ENCODE measurements at places on chromosomes 7 and 10. TPM values are rescaled to one million over a fixed set of nuclear protein-coding genes. Genes with fewer than 3 reads are reported as not detected.

The SYT15B gene
- 0.43 TPM for total RNA-seq

The ZNF239 gene
- total RNA-seq = 0.85 TPM

The IFIT5 gene
- 23.6 TPM for total RNA-seq

The MTERF1 gene
- total RNA-seq = 20.0 TPM

The MMS19 gene
- 61.7 TPM for total RNA-seq

The RBP4 gene
- total RNA-seq = not detected

The ZP3 gene
- total RNA-seq = 1.9 TPM

The LLCFC1 gene
- not detected for total RNA-seq

The LGI1 gene
- not detected for total RNA-seq

The GPR85 gene
- not detected for total RNA-seq

DNA sequence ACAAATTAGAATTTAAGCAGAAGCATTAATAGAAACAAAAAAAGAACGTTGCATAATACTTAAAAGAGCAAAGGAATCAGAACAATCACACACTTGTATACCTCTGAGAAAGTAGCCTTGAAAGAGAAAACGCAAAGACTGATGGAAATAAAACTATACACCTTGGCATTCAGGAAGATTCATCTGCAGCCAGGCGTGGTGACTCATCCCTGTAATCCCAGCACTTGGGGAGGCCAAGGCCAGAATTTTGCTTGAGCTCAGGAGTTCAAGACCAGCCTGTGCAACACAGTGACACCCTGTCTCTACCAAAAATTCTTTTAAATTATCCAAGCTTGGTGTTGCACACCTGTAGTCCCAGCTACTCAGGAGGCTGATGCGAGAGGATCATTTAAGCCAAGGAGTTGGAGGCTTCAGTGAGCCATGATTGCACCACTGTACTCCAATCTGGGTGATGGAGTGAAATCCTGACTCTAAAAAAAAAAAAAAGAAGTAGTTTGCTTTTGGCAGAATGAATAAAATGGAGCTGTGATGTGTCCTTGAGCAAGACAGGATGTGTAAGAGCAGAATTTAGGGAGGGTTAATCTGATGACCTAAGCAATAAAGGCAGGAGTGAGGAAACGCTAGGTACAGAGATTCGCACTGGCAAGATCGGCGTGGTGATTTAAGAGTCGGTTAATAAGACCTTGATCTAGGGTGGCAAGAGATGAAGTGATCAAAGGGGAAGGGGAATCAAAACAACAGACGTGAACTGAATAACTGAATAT, 75.8 kb upstream of the NRP1 start:
- no peaks in the 10 kb centered on the region for H3K4me1 ChIP-seq
- H3K4me3 ChIP-seq = no peak overlapping the region
- no peak for DNase-seq
- no peaks in the 10 kb centered on the region for H3K27me3 ChIP-seq
- H3K36me3 ChIP-seq = no peaks in the 10 kb centered on the region

DNA sequence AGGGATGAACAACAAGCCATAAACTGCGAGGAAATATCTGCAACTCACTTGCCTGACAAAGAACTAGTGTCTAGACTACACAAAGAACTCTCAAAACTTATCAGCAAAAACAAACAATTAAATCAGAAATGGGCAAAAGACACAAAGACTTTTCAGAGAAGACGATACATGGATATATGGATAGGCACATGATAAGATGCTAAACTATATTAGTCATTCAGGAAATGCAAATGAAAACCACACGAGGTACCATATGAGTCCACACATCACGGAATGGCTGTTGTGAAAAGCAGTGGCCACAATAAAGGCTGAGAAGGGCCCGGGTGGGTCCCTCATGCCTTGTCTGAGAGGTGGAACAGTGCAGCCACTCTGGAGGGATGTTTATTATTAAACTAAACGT, 267.8 kb downstream of the WDR37 start:
- no peak for DNase-seq
- H3K27ac ChIP-seq = no peak overlapping the region
- no peak overlapping the region for H3K4me3 ChIP-seq
- no peaks in the 10 kb centered on the region for H3K36me3 ChIP-seq
- no peaks in the 10 kb centered on the region for H3K4me1 ChIP-seq

GRCh38 chr10:28177944-28178637, 124.8 kb downstream of the MPP7 start:
- peak overlapping the region; percentile 24 for H3K4me3 ChIP-seq
- H3K36me3 ChIP-seq = no peaks in the 10 kb centered on the region
- DNase-seq = peak; percentile 60
- H3K27me3 ChIP-seq = no peaks in the 10 kb centered on the region

DNA sequence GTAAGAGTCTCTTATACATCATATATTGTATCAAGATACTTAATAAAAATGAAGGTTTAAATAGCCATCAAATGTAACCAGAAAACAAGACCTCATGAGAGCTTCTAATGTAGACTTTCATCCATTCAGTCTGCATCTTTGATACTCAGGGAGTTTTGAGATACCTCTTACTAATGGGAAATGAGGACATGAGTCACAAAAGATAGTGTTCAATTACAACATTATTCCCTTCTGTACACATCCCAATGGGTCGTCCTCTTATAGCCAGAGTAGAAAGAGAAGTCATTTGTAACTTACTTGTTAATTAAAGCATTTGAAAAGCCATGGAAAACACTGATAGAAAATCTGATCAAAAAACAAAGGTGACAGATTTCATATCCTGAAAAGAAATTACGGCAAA, 19.4 kb downstream of the SHTN1 start:
- no peak overlapping the region for H3K4me3 ChIP-seq
- H3K4me1 ChIP-seq = no peaks in the 10 kb centered on the region
- no peak overlapping the region for H3K27ac ChIP-seq
- H3K27me3 ChIP-seq = no peaks in the 10 kb centered on the region
- no peaks in the 10 kb centered on the region for H3K36me3 ChIP-seq

GRCh38 chr7:31475368-31475767, 38.5 kb upstream of the ITPRID1 start:
- DNase-seq = no peak
- H3K27ac ChIP-seq = no peak overlapping the region
- H3K27me3 ChIP-seq = no peaks in the 10 kb centered on the region
- no peaks in the 10 kb centered on the region for H3K36me3 ChIP-seq
- H3K4me1 ChIP-seq = no peaks in the 10 kb centered on the region
- H3K4me3 ChIP-seq = no peak overlapping the region

- no peaks in the 10 kb centered on the region for H3K36me3 ChIP-seq
- H3K4me1 ChIP-seq = peaks cover 9% of the 10 kb centered on the region
- peak; percentile 61 for DNase-seq
- H3K27ac ChIP-seq = no peak overlapping the region
- no peak overlapping the region for H3K4me3 ChIP-seq
These were observed 67.9 kb upstream of the PDZD8 start for GRCh38 chr10:117442944-117443685.

GRCh38 chr10:94439275-94439861, 37.0 kb downstream of the TBC1D12 start:
- no peak for DNase-seq
- H3K4me3 ChIP-seq = no peak overlapping the region
- no peaks in the 10 kb centered on the region for H3K4me1 ChIP-seq
- no peaks in the 10 kb centered on the region for H3K27me3 ChIP-seq
- no peak overlapping the region for H3K27ac ChIP-seq

- no peak overlapping the region for H3K4me3 ChIP-seq
- H3K36me3 ChIP-seq = peaks cover 34% of the 10 kb centered on the region
- no peaks in the 10 kb centered on the region for H3K4me1 ChIP-seq
These were observed 16.5 kb downstream of the DENND11 start for GRCh38 chr7:141685285-141686023.

DNA sequence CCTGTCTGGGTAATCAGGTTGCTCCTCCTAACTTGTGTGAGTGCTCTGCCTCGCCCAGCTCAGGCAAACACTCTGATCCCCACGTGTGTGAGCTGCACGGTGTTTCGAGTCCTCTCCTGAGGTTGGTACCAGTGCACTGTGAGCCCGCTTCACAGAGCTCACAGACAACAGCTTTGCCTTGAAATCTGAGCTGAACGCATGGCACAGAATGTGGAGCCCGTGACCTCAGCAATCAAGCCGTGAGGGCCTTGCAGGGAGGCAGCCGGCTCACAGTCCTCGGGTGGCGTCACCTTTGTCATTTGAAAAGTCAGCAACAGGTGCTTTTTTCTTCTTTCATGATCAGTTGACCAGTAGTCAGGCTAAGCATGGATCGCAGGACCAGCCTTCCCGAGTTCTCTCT, 60.2 kb upstream of the ADGRA1 start:
- no peak for DNase-seq
- H3K4me1 ChIP-seq = peaks cover 2% of the 10 kb centered on the region
- no peak overlapping the region for H3K27ac ChIP-seq
- no peak overlapping the region for H3K4me3 ChIP-seq
- H3K36me3 ChIP-seq = no peaks in the 10 kb centered on the region
- H3K27me3 ChIP-seq = peaks cover 4% of the 10 kb centered on the region

DNA sequence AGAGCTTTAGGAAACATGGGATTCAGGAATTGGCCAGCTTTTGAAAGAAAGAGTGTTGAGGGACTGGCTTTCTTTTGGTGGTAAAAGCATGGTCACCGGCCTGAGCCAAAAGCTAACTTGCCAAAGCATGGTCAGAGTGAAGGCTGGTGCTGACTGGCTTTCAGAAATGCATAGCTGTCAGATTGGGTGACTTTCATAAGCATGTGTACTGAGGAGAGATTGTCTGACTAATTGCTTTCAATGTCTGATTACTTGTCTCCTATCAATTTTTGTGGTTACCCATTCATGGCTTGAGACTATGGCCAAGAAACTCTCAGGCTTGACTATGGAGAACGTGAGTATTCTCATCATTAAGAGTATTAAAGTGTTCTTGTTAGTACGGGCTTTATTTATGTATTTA, 28.2 kb downstream of the ZNF25 start:
- no peaks in the 10 kb centered on the region for H3K4me1 ChIP-seq
- H3K4me3 ChIP-seq = no peak overlapping the region
- H3K27me3 ChIP-seq = no peaks in the 10 kb centered on the region
- no peak for DNase-seq
- peaks cover 26% of the 10 kb centered on the region for H3K36me3 ChIP-seq
- no peak overlapping the region for H3K27ac ChIP-seq

DNA sequence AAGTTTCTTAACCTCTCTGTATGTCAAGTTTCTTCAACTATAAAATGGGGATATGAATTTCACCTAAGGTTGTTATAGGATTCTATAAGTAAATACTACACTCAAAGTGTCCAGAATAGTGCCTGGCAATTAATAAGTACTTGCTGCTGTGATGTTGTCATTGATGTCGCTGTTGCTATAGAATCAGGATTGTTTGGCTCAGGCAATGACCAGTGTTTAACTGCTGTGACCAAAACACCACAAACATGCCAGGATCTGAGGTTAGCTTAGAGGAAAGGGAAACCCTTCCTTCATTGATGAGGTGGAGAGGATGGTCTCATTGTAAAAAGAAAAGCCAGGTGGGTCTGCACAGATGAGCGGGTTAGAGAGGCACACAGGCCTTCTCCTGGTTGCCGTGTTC, 223.1 kb upstream of the INHBA start:
- no peaks in the 10 kb centered on the region for H3K4me1 ChIP-seq
- H3K27ac ChIP-seq = no peak overlapping the region
- no peaks in the 10 kb centered on the region for H3K27me3 ChIP-seq
- DNase-seq = no peak

- H3K4me3 ChIP-seq = no peak overlapping the region
- peaks cover 15% of the 10 kb centered on the region for H3K4me1 ChIP-seq
- H3K27me3 ChIP-seq = peaks cover 20% of the 10 kb centered on the region
- peak; percentile 13 for DNase-seq
- H3K27ac ChIP-seq = no peak overlapping the region
- H3K36me3 ChIP-seq = no peaks in the 10 kb centered on the region
These were observed 3.1 kb downstream of the RASGEF1A start for GRCh38 chr10:43263551-43264343.

DNA sequence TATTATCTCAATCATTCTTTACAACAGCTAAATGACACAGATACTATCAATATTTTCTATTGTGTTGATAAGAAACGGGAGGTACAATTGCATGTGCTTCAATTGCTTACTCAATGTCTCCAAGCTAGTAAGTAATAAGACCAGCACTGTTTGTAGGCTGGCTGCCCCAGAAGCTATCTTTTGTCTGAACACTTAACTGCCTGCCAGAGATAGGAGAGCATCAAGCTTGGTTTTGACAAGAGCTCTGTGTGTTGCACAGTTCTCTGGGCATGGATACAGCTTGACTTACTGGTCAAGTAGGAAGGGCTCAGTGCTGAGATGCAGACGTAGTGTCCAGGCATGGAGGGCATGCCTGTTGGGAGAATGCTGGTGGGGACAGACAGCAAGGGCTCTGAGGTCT, 26.3 kb upstream of the CAPZA2 start:
- no peaks in the 10 kb centered on the region for H3K27me3 ChIP-seq
- H3K4me3 ChIP-seq = no peak overlapping the region
- H3K4me1 ChIP-seq = no peaks in the 10 kb centered on the region
- H3K36me3 ChIP-seq = no peaks in the 10 kb centered on the region
- DNase-seq = no peak
- no peak overlapping the region for H3K27ac ChIP-seq

DNA sequence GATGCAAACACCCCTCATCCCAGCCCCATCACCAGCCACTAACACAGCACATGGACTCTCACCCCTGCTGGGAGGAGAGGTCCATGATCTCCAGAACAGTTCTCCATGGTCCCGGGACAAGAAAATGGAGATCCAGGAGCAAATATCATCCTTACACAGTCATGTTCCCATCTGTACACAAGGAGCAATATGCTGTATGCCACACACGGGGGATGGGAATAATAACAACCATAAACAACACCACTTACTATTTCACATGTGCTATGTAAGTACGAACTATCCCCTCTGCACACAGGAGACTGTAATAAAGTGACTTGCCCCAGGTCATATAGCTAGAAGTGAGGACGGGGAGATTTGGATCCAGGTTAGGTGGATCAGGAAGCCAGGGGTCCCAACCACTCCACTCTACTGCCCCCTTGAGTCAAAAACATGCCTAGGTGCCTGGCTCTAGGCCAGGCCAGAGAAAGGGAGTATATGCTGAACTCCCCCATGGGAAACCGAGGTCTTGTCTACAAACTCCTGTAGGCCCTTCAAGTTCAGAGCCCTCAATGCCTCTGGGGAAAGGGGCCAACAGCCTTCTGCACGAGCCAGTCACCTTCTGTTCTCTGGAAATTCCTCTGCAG, 34.1 kb downstream of the LRRC20 start:
- H3K36me3 ChIP-seq = no peaks in the 10 kb centered on the region
- H3K27ac ChIP-seq = no peak overlapping the region
- DNase-seq = peak; percentile 56
- peaks cover 4% of the 10 kb centered on the region for H3K4me1 ChIP-seq

DNA sequence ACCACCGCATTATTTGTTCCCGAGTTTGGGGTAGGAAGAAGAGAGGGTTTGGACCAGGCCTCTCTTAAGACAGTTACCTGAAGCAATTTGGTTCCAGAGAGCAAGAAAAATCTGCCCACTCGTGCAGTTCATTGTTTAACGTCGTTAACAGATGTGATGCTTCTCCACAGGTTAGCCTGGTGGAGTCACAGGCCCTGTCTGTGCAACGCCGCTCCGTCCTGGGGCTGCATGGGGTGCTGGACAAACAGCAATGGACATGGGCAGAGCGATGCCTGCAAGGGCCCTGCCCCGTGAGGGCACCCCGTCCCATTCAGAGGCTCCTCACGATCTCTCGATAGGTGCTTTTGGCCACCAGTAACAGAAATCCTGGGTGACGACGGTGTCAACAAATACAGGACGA, 9.7 kb downstream of the FOXL3 start:
- DNase-seq = no peak
- no peaks in the 10 kb centered on the region for H3K36me3 ChIP-seq
- no peaks in the 10 kb centered on the region for H3K4me1 ChIP-seq
